ENCODE measurements at places on chromosomes 6 and 20. TPM values are rescaled to one million over a fixed set of nuclear protein-coding genes. Genes with fewer than 3 reads are reported as not detected.

GRCh38 chr20:63529861-63530787 lies 7.1 kb downstream of the PTK6 start:
- no peak for DNase-seq

DNA sequence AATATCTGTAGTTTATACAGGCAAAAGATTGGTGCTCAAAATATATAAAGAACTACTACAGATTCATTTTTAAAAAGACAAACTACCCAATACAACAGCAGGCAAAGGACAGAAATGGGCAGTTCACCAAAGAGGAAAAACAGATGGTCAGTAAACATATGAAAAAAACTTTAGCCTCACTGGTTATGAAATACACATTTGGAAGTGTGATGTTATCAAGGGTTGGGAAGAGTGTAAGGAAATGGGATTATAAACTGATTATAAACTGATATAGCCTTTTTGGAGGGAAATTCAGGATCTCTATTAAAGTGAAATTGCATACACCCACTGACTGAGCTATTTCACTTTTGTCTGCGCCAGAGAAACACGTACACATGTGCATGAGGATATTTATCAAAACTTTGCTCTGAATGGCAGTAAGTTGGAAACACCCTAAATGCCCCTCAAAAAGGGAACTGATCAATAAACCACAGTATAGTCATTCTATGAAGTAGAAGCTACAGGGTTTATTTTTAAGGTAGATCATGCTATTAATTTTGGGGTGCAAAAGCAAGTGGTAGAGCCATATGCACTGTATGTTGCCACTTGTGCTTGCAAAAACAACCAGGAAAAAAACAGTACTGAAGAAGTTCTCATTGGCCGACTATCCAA lies 32.2 kb upstream of the ARFGEF2 start:
- DNase-seq, result no peak

DNA sequence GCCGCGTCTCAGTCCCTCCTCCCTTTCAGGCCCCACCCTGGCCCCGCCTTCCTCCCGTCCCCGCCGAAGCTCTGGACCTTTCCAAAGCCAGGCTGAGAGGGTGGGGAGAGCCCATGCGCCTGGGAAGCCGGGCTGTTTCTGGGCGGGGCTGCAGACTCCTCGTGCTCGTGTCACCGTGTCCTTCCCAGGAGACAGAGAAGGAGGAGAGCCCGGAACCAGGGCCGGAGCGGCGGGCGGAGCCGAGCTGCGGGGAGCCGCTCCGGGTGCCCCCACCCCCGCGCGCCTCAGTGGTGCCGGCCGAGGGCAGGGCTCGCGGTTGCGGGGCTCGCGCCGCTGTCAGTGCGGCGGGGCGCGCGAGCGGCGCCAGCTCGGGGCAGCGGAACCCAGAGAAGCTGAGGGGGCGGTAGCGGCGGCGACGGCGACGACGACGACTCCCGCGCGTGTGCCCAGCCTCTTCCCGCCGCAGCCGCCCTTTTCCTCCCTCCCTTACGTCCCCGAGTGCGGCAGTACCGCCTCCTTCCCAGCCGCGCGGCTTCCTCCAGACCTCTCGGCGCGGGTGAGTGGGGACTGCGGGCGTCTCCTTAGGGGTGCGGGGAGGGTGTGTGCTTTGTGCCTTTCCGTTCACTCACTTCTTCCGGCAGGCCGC lies at the start of gene RALY:
TSS of gene RALY (plus strand) at position 336 of the 646 bp plus-strand sequence. CDS start 78,164 bp downstream, outside the sequence.
- peak; percentile 97 for DNase-seq

PNLDC1 gene
- 0.28 TPM for total RNA-seq

DNA sequence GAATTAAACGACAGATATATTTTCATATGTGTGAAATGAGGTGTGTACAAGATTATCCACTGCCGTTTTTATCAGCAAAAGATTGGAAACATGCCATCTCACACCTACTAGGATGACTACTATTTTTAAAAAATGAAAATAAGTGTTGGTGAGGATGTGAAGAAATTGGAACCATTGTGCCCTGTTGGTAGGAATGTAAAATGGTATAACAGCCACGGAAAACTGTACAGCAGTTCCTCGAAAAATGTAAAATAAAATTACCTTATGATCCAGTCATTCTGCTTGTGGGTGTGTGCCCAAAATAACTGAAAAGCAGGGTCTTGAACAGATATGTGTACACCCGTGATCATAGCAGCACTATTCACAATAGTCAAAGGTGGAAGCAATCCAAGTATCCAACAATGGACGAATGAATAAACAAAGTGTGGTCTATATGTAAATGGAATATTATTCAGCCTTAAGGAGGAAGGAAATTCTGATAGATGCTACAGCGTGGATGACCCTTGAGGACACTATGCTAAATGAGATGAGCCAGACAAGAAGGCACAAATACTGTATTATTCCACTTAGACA lies 27.0 kb upstream of the CCN5 start:
- DNase-seq, result no peak

PRRT1 gene
- total RNA-seq, result not detected

DNA sequence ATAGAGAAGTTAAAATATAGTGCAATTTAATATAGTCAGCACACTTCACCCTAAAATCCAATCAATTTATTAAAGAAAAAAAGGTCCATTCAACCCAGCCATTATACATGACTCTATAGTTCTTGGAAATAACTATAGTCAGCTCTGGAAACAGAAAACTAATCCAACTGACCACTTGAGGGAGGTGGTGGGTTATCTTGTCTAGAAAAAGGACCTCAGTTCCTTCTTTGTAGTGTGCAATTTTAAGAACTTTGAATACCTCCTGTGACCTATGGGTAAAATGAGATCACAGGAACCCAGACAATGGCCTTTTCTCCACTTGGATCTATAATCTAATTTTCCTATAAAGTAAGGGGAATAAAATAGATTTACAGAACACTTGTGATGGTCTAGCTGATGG lies 163.6 kb upstream of the CENPW start:
- no peak for DNase-seq

GNRH2 gene
- 0.14 TPM for total RNA-seq

DNA sequence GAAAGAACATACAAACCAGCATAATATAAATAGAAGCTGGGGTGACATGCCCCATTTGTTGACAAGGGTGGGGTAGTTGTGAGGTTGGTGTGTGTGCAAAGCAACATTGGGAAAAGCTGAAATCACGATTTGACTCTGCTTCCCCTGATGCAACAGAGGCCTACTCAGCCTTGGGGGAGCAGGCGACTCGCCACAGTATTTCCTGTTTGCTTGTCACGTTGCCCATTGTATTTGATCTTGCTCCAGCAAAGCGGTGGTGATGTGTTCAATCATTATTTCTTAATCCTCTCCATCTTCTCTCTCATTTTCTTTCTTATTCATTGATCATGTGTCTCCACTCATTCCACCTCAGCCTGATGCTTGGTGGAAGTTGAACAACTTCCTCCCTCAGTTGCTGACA lies 165.8 kb upstream of the CITED2 start:
- no peak for DNase-seq

DNA sequence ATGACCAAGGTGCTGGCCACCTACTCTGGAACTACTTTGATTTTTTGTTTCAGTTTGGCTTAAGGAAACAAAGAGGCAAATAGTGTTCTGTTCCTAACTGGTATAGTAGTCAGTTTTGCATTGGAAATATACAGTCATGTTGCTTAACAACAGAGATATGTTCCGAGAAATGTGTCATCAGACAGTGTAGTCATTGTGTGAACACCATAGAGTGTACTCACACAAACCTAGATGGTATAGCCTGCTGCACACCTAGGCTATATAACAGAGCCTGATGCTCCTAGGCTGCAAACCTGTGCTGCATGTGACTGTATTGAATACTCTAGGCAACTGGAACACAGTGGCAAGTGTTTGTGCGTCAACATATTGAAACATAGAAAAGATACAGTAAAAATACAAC lies 80.4 kb downstream of the ARID1B start:
- no peak for DNase-seq

GRCh38 chr6:46917002-46917545 lies 4.7 kb downstream of the ADGRF5 start:
- no peak for DNase-seq

GRCh38 chr6:17297271-17298080 lies 16.3 kb downstream of the RBM24 start:
- DNase-seq, result no peak

TSPO2 gene
- 0.38 TPM for total RNA-seq

- no peak for DNase-seq
Observed at GRCh38 chr20:36201198-36201597, 35.1 kb upstream of the AAR2 start.

DNA sequence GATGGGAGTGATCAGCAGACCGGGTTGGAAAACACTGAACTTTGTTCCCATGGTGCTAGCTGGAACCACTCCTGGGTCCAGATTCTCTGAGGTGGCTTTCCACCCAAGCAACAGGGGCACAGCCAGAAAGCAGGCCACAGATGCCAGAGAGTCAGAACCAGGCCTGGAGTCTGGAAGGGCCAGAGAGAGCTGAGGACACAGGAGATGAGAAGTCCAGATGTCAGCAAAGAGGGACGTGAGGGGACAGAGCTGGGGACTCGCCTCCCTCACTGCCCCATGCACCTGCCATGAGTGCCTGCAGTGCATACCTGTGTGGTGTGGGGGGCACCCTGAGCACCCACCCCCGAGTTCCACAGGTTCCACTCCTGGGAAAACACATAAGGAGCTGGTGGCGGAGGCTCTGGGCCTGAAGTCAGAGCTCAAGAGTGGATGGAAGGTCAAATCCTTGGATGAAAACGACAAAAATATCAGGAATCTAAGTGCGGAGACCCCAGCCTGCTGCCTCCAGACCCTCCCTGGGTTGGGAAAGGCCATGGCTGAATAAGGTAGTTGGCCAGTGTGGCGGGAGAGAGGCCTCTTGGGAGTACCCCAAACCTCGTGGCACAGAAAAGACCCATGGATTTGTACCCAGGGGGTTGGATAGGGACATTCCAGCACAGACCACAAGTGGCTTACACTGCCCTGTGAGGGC lies 224.2 kb downstream of the SYNDIG1 start:
- no peak for DNase-seq

- no peak for DNase-seq
Observed at GRCh38 chr6:77466055-77466450, 2.8 kb upstream of the HTR1B start.

- DNase-seq, result no peak
Observed at GRCh38 chr6:158548418-158549161, 11.3 kb upstream of the TMEM181 start.

FKBP1C gene
- total RNA-seq, result 0.38 TPM

SLC16A10 gene
- total RNA-seq, result 20.0 TPM

GRCh38 chr20:53129563-53129962 lies 157.4 kb downstream of the TSHZ2 start:
- no peak for DNase-seq

- no peak for DNase-seq
Observed at GRCh38 chr6:84033523-84034451, at the start of gene MRAP2. TSS of gene MRAP2 (plus strand) at chr6:84033772. CDS start at chr6:84055319, 21,547 bp downstream.

STMN3 gene
- total RNA-seq, result 71.5 TPM

- DNase-seq, result peak; percentile 47
Observed at GRCh38 chr6:41442800-41443501, 103.2 kb upstream of the FOXP4 start.

GRCh38 chr20:54184904-54185626 lies 11.3 kb upstream of the CYP24A1 start:
- DNase-seq, result no peak

GRCh38 chr20:56987986-56988385 lies 278.5 kb downstream of the BMP7 start:
- DNase-seq, result no peak

GRCh38 chr6:24545183-24545582 lies 50.4 kb downstream of the ALDH5A1 start:
- DNase-seq, result no peak

GRCh38 chr6:131736003-131736596 lies 25.3 kb upstream of the CTAGE9 start:
- DNase-seq, result no peak

- no peak for DNase-seq
Observed at GRCh38 chr20:8320306-8320705, 188.2 kb downstream of the PLCB1 start.

GRCh38 chr20:38599410-38599882 lies 2.2 kb upstream of the ARHGAP40 start:
- no peak for DNase-seq

DNA sequence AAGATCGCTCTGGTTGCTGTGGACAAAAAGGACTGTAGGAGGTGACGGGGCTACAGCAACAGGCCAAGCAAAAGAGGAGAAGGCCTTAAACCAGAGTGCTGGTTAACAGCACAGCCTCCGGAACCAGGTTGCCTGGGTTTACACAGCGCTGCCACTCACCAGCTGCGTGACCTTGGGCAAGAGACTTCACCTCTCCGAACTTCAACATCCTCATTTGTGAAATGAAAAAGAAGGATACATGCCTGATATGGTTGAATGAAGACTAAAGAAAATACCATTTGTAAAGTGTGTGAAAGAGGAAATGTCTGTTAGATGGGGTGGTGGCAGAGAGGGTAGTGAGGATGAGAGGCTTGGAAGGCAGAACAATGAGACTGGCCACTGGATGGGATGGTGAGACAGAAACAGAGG lies 44.9 kb downstream of the PREX1 start:
- DNase-seq, result no peak

DNA sequence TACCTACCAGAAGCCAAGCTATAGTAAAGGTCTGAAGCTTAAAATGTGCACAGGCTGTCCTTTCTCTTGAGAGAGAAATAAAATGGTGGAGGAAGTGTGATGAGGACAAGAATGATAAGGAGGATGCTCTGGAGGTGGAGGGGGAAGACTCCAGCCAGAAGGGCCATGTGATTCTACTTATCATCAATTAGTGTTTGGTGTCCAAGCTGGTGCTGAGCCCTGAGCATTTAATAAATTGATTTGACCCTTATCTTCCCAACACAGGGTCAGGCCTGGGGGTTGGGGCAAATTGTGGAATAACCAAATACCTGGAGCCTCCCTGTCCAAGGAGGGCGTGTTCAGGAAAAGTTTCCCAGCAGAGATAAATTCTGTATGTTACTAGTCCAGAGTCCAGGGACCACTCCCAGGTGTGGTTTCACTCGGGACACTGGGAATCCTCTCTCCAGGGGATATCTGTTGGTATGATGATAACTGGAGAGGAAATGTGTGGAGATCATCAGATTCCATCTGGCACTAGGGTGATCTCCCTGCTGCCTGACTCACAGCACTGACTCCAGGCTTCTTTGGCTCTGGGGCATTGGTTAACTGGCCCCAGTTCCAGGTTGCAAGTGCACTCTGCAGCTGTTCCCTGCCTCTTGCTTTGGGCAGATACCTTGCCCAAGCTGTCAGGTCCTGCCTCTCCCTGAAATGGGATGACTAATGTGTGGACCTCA lies 3.8 kb upstream of the MYBL2 start:
- no peak for DNase-seq

GRCh38 chr6:149855040-149855654 lies 9.0 kb downstream of the LRP11 start:
- DNase-seq, result no peak

- peak; percentile 59 for DNase-seq
Observed at GRCh38 chr6:26044140-26045064, 42.8 kb upstream of the HFE start.

GRCh38 chr6:53498649-53499048 lies 46.3 kb downstream of the GCLC start:
- no peak for DNase-seq

CGA gene
- total RNA-seq, result 1.5 TPM

Data from thymus (tissue), 14 donors.